ENCODE measurements at places on chromosomes 2 and 18.

DNA sequence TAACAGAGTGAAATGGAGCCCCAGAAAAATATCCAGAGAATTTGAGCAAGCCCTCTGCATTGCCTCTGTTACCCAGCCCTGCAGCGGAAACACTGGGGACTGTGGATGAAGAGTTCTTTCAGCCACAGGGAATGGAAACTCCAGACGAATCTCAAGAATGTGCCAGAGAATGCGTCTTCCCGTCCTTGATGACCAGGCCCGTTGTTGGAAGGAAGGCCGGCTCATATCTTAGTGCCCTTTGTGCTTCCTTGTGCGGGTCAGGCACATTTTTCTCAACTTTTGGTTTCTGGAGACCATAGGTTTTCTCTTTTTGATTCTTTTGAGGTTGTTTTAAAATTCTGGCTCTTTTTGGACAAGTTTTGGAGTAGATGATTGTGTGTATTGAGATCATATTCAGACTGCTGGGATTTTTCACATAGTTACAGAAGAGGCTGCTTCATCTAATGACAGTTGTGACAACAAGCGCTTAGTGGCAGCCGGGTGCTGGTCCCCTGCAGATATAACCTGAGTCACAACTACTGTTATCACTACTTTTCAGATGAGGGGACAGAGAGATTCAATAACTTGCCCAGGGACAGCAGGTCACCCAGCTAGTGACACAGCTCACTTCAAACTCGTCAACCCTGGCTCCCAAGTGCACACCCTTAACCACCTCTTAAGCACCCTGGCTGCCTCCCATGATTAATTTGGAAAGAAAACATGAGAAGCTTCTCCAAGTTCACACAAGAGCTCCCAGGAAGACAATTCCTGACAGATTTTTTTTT lies 15.7 kb downstream of the MAL start:
- no peak for DNase-seq

GRCh38 chr2:54260241-54260595 lies 4.2 kb upstream of the TSPYL6 start:
- no peak for DNase-seq

DNA sequence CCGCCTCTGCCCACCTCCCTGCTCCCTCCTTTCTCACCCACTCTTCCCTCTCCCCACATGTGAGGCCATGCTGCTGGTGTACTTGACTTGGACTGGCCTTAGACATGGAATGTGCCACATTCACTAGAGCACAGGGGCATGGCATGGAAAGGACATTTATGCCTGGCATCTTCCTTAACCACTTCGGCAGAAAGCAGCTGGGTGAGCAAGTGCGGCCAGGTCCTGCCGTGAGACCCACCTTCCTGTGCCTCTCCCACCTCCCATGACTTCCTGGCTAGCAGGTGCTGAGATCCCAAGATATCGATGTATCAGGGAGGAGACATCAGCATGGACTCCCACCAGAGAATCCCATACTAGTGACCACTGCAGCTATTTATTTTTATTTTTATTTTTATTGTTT lies 13.0 kb downstream of the GPR55 start:
- no peak for DNase-seq

- no peak for DNase-seq
Observed at GRCh38 chr18:76935722-76936337, 113.5 kb downstream of the ZNF236 start.

- no peak for DNase-seq
Observed at GRCh38 chr18:2569338-2570207, 1.7 kb downstream of the METTL4 start.

- no peak for DNase-seq
Observed at GRCh38 chr2:176685908-176686307, 416.7 kb downstream of the MTX2 start.

GRCh38 chr2:67046591-67046990 lies 350.5 kb upstream of the ETAA1 start:
- DNase-seq, result no peak
